ENCODE measurements at places on chromosomes 3 and 15. TPM values are rescaled to one million over a fixed set of nuclear protein-coding genes. Genes with fewer than 3 reads are reported as not detected.

Gene TTC23
- 30.7 TPM for total RNA-seq

Gene MEGF11
- total RNA-seq: 0.67 TPM

Gene C3orf22
- not detected for total RNA-seq

Gene MKRN3
- not detected for total RNA-seq

Gene THPO
- 1.3 TPM for total RNA-seq

Gene GOLGA8J
- total RNA-seq: not detected

Gene CYP1A2
- not detected for total RNA-seq

Gene CX3CR1
- 0.03 TPM for total RNA-seq

Gene TADA3
- 79.6 TPM for total RNA-seq

Gene P3H2
- total RNA-seq: 72.7 TPM

Gene RPSA
- total RNA-seq: 3,141 TPM

Gene PLSCR2
- total RNA-seq: 5.1 TPM

Gene RHOV
- total RNA-seq: 2.1 TPM

Gene PLA2G4E
- total RNA-seq: not detected

Gene SNX4
- total RNA-seq: 22.9 TPM

Gene LTF
- total RNA-seq: not detected

Gene ACTC1
- total RNA-seq: 2.0 TPM

Gene THOC7
- 60.9 TPM for total RNA-seq

Gene SPTSSB
- total RNA-seq: 0.31 TPM

Gene XXYLT1
- total RNA-seq: 42.6 TPM

Gene SLC2A2
- total RNA-seq: not detected
